ENCODE measurements at places on chromosomes 11 and 22.

GRCh38 chr11:131467645-131468394 is 97.4 kb downstream of the NTM start:
- no peak for DNase-seq

- no peak for DNase-seq
These were observed 44.9 kb upstream of the ETS1 start for GRCh38 chr11:128632141-128632791.

DNA sequence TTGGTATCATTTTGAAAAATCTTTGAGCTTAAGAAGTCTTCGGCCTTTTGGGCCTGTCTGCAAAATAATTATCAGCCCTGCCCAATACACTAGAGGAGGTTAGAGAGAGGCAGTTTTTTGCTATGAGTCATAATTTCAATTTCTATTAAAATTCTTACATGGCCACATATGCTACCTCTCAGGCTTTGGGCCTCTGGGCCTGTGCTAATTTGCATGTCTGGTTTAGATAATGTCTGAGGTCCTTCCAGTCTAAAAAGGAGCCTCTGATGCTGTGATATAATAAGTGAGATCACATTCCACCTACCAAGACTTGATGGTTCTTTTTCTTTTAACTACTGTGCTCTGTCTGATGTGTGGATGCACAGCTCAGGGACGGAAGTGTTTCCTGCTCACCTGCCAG is 70.8 kb downstream of the KCNJ1 start:
- DNase-seq: no peak

DNA sequence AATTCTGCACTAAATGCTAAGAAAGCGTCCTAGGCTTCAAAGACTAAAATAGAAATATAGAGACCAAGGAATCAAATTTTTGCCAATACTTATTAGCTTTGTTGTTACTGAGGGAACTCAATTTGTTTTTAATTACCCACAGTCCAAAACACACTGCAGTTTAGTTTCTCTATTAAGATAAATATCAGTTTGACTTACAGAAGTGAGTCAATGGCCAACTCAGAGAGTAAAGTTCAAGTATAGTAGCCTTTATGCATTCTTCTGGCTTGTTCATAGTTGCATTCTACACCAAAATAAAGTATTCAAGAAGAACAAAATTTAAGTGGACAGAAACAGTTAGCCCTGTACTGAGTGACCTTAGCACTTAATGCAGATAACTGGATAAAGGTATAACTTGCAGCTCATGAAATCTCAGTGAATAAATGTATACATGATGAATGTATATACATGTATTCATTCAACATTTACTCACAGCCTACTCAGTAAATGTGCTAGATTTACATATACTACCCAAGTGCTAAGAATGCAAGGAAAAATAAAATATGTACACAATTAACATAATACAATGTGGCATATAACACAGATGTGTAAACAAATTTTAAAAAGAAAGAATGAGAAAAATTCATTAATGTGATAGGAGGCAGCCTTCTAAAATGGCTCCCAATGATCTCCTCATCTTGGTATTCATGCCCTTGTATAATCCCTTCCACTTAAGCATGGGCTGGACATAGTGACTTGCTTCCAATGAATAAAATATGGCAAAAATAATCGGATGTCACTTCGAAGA is 9.7 kb upstream of the RNF141 start:
- DNase-seq: no peak

- DNase-seq: no peak
These were observed 96.9 kb downstream of the CNTN5 start for GRCh38 chr11:99117603-99118002.

GRCh38 chr11:93288079-93288478 is 42.5 kb upstream of the DEUP1 start:
- DNase-seq: no peak

- DNase-seq: no peak
These were observed 12.9 kb downstream of the ROBO3 start for GRCh38 chr11:124877910-124878758.

DNA sequence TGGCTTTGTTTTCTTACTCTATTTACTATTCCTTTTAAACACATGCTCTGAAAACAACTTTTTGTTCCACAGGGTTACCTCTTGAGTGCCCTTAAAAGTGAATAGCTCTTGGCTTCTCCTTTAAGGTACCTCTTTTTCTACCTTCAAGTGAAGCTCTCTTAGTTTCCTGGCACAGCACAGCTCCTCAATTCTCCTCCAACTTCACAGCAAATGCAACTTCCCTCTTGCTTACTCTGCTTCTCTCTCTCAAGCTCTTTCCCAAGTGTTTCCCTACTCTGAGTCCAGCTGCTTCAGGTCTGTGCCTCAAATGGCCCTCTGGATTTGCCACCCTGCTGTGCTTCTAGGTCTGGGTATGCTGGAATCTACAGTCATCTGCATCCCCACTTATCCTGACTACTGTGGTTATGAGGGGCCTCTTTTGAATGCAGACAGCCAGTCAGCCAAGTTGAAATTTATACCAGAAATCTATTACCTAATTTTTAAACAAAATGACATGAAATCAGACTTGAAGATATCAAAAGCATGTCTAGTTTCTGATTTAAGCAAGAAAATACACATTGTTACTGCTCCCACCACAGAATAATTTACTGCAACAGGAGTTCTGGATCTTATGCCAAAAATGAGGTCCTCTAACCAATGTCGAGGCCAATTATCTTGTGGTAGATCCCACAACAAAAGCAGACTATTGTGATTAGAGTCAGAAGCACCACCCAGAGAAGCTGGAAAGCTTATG is 371.1 kb downstream of the SOX6 start:
- DNase-seq: no peak

DNA sequence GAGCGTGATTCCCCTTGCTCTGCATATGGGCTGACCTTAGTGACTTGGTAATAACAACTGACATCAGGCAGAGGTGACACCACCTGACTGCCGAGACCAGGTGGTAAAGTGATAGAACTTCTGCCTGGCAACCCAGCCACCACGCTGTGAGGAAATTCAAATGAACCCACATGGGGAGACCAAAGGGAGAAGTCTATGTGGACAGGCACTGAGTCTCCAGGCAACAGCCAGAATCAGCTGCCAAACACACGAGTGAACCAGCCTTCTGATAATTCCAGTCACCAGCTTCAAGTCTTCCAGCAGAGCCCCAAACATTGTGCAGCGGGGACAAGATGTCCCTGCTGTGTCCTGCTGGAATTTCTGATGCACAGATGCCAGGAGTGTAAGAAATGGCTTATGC is 29.7 kb downstream of the SPATA19 start:
- DNase-seq: no peak

GRCh38 chr22:24436553-24436952 is 9.2 kb downstream of the ADORA2A start:
- DNase-seq: no peak

GRCh38 chr11:11408436-11409221 is 55.6 kb upstream of the CSNK2A3 start:
- no peak for DNase-seq

DNA sequence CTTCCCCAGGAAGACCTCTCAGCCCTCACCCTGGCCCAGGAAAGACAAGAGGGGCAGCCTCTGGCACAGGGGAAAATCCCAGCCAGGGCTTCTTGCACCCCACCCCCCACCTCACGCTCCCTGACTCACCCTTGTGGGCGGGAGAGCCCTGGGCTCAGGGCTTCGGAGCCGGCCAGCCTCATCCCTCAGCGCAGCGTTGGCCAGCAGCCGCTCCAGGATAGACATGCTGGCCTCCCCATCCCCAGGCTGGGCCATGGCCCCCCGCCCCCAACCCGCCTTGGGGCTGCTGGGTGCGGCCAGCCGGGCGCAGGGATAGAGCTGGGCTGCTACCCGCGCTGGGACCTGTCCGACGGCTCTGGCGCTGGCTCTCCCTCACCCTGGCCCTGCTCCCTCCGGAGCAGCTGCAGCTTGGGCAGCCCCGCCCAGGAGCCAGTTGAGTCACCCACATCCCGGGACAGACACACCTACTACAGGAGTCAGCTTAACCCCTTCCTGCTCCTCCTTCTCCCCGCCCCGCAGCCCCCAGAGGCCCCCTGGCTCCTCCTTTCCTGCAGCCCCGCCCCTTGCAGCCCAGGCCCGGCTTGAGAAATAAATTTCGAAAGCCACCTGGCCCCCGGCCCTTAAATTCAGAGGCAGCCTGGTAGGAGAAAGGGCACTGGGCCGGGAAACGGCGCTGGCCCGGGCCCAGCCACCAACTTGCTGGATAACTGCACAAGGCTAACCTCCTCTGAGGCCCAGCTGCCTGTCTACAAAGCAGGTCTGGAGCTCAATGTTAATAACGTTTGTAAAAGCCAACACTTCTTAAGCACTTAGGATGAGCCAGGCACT is 13.4 kb downstream of the TNKS1BP1 start:
- DNase-seq: no peak

- no peak for DNase-seq
These were observed 3.0 kb downstream of the FBXO7 start for GRCh38 chr22:32477596-32477995.
